ENCODE measurements at places on chromosomes 4 and X.

GRCh38 chr4:69039071-69039470 is 57.2 kb upstream of the UGT2B7 start:
- DNase-seq = no peak

- DNase-seq = no peak
Observed at GRCh38 chr4:78737973-78738372, 38.2 kb upstream of the BMP2K start.

GRCh38 chr4:39626261-39626660 is 12.4 kb downstream of the SMIM14 start:
- DNase-seq = no peak

- no peak for DNase-seq
Observed at GRCh38 chr4:105455182-105455581, 18.7 kb downstream of the PPA2 start.

DNA sequence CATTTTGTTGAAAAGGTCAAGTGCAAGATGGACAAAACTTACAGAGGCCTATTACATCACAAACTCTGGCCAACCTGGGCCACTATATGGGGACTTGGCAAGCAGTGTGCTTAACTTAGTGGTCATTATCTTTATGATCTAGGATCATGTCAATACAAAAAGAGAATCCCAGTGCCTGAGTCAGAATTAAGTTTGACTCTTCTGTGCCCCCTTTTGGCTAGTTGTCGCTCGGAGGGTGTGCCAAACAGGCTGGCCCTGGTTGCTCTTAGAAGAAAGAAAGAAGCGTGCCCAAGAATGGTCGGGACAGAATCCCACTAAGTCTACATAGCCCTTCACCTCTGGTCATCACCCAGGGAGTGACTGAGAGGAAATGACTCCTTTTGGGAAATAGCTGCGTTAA is 100.1 kb downstream of the EIF4E start:
- DNase-seq = peak; percentile 6

DNA sequence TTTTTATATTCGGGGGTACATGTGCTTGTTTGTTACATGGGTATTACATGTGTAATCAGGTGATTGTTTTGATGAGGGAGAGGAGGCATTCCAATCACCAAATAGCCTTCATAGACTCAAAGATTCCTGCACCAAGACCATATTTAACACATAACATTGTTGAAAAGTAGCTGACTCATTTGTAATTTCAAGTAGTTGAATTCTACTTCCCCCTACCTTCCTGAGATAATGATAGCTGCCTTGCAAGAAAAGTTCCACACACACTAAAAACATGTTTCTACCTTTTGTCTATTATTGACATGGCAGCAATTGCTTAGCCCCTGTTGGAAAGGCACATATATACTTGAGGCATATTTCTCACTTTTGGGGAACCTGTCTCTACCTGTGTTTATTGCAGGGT is 16.1 kb downstream of the PGAM4 start:
- DNase-seq = no peak

DNA sequence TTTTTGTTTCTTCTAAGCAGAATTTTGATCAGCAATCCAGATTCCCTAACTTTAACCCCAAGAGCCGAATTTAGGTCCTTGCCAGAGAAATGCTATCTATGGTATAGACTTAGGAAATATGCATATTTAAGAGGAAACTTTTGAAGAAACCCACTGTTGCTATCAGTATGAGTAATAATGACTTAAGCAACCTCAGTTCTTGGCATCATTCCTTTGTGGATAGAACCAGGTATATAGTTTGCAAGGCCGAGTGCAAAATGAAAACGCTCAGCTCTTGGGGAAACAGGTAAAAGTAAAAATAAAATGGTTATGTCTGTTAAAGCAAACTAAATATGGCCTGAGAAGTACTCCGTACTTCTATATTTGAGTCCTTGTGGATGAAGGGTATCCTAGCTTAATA is 78.1 kb downstream of the ARSF start:
- DNase-seq = no peak
